NCI-H526 treated with DMSO at 0.1 percent for 48 hours (cell line): ENCODE measurements at places on chromosomes 16 and 17.

- no peak for DNase-seq
Observed at GRCh38 chr17:10754109-10754508, 24.3 kb upstream of the TMEM220 start.

DNA sequence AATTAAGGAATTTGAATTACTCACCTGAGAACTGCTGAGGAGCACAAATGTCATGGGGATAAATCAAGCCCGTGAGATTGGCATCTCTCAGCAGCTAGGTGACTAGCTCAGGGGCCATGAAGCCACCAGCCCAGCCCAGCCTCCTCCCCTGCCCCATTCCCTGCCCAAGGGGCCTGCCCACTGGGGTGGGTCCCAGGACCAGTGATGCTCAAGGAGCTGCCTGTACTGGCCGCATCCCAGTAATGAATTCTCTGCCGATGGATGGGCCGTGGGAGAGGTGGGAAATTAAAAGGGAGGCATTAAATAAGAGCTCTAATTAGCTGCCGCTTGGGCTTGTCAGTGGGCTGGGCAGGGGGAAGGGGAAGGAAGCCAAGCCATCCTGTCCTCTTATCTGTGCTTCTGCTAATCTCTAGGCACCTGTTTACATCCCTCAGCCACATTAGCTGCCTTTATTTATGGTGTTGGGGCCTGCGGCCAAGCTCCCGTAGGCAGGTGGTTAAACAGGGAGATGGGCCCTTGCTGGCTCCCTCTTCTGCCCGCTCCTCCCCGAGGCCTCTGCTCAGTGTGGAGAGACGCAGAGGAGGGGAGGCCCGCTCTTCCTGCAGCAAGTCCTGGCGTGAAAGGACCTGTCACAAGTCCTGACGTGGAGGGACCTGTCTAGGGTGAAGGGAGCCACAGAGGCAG lies 48.8 kb downstream of the PIPOX start:
- peak; percentile 55 for DNase-seq

DNA sequence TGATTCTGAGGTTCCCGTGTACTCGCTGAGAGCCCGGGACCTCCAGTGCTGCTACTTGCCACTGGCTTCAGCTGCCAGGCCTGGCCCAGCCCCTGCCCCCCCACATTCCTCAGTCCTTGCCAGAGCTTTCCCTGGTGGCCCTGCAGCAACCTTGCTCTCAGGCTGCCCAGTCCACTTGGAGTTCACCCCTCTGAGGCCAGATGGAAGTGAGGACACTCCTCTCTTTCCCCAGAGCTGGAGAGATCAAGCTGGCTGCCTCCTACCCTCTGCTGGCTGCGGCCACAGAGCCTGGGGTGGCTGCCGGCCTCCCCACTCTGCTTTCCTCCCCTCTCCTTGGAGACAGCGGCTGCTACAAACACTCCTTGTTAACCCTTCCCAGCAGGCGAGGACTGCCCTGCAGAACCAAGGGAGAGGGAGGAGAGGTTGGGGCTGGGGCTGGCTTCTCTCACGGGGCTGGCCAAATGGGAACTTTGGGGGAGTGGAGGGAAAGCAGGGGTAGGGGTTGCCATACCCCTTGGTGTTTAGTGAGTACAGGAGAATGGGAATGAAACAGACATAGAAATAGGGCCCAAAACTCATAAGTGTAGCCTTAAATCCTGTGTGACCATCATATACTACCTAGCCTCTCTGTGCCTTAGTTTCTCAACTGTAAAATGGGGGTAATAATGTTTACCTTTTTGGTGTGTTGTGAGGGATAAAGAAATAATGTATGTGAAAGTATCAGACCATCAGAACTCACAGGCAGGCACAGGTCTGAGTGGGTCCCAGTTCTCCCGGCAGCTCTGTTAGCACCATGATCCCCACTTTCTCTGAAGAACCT lies at the start of gene GAS2L2:
Gene GAS2L2 (minus strand): TSS at position 295 of the 820 bp plus-strand sequence. CDS start 389 bp downstream, outside the sequence.
- DNase-seq = no peak

GRCh38 chr16:81629034-81629802 lies 149.9 kb upstream of the PLCG2 start:
- no peak for DNase-seq

DNA sequence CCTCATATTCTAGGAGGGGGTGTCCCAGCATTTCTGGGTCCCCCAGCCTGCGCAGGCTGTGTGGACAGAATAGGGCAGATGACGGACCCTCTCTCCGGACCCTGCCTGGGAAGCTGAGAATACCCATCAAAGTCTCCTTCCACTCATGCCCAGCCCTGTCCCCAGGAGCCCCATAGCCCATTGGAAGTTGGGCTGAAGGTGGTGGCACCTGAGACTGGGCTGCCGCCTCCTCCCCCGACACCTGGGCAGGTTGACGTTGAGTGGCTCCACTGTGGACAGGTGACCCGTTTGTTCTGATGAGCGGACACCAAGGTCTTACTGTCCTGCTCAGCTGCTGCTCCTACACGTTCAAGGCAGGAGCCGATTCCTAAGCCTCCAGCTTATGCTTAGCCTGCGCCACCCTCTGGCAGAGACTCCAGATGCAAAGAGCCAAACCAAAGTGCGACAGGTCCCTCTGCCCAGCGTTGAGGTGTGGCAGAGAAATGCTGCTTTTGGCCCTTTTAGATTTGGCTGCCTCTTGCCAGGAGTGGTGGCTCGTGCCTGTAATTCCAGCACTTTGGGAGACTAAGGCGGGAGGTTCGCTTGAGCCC lies 11.6 kb downstream of the STH start:
- DNase-seq = no peak

- no peak for DNase-seq
Observed at GRCh38 chr16:66578651-66579531, at the start of gene CMTM2. CMTM2 (plus strand) TSS chr16:66579463; CDS start chr16:66579608, 145 bp downstream.

GRCh38 chr17:42509841-42510240 lies 26.2 kb upstream of the NAGLU start:
- DNase-seq = no peak

GRCh38 chr16:9177861-9178260 lies 86.4 kb downstream of the HAPSTR1 start:
- DNase-seq = no peak

GRCh38 chr16:12740986-12741610 lies 62.6 kb downstream of the CPPED1 start:
- no peak for DNase-seq

GRCh38 chr16:89192956-89193575 lies 7.3 kb downstream of the SLC22A31 start:
- DNase-seq = no peak

DNA sequence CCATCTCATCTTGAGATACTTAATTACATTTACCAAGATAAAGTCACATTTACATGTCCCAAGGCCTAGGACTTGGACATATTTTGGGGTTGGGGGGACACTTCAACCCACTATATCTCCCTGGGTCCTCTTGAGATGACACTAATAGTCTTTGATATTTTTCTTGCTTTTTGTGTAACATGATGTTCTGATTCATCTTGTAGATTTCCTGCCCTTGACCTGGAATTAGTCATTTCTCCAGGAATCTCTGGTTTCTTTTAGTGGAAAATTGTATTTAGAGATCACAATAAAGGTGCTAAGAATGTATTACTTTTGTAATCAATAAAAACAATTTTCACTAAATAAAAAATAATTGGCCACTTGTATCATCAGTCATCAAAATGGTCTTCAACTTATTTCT lies 157.3 kb downstream of the VPS53 start:
- DNase-seq = no peak

GRCh38 chr17:63450551-63450950 lies 4.4 kb upstream of the CYB561 start:
- DNase-seq = no peak

GRCh38 chr16:81060576-81061306 lies 16.3 kb downstream of the C16orf46 start:
- no peak for DNase-seq

GRCh38 chr17:28839221-28839620 lies 3.4 kb downstream of the FAM222B start:
- DNase-seq = no peak

DNA sequence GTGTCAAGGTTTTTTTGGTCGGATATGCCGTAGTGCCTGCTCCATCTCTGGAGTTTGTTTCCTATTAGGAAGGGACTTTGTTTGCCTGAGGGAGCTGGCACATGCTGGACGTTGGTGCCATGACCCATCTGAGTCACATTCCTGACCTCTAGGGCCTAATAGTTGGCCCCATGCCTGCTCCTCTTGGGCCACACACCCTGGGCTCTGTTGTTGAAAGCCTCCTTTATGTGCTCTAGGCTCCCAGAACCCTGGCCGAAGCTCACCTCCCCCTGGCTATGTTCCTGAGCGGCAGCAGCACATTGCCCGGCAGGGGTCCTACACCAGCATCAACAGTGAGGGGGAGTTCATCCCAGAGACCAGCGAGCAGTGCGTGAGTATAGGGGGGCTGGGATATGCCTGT lies 18.4 kb downstream of the LIMD2 start:
- DNase-seq = no peak

DNA sequence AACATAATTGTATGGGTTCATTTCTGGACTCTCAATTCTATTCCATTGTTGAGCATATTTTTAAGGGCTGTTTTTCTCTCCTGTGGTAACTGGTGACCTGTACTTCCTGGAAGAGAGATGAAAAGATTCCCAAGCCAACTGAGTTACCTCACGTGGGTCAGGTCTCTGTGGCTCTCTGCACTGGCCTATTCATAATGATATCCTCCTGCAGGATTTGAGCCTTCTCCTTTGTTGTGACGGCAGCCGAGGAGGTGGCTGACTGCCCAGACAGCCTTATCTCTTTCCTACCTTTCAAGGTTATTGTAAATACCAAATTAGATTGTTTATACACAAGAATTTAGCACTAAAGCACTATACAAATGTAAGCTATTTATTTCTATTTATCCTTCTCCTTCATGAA lies 2.7 kb upstream of the ACE start:
- no peak for DNase-seq

- DNase-seq = peak; percentile 65
Observed at GRCh38 chr17:76014100-76014924, 12.8 kb downstream of the EVPL start.

DNA sequence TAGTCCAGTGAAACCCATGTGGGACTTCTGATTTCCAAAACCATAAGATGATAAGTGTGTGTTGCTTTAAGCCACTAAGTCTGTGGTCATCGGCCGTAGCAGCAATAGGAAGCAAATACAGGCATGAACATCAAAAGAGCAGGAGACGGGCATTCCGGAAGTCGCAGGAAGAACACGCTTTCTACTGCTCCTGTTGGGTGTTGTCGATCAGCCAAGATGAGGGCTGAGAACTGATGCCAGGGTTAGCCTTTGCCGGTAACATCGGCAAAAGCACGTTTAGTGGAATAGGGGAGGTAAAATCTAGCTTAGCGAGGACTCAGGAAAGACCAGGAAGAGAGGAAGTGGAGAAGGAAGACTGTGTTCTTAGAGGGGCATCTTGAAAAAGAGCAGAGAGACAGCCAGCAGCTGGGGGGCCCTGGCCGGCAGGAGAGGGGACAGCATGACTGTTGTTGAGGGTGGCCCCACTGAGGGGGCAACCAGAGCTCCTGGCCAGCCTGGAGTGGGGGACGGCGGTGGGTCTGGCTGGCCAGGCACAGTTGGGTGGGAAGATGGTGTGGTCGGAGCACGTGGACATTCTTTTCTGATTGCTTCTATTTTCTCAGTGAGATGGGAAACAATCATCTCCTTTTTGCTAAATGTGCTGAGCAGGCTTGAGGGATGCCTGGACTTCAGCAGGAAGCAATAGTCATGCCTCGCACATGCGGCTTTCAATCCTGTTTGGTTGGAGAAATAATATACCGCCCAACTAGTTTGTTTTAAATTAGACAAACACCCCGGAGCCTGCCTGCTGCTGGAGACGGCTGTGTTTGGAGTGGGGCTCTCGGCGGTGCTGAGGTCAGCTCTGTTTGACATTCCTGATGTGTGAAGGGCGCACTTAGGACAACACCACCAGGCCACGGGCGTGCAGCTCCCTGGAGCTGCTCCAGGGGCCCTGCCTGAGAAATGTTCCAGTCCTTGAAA lies 109.9 kb downstream of the METRNL start:
- DNase-seq = no peak

DNA sequence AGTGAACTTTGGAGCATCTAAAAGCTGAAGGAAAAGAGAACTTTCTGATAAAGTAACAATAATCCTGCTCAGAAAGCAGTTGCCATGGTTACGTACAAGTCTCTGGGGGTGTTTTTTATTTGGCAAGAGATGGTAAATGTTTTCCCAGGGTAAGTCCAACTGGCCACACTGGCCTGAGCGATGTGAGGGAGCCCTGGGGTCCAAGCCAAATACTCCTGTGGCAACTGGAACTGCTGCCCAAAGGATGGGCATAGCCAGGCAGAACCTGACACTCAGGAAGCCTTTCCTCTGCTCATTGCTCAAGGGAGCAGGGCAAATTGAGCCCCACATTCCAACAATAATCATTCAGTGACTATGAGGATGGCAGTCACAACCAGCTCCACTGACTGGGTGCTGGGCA lies 26.8 kb upstream of the WSCD1 start:
- DNase-seq = no peak
